ENCODE measurements at places on chromosomes 6 and 20.

GRCh38 chr6:164167873-164168405, 753.4 kb downstream of the QKI start:
- no peak for DNase-seq

GRCh38 chr6:79152269-79152737, 74.2 kb upstream of the PHIP start:
- DNase-seq, result no peak

DNA sequence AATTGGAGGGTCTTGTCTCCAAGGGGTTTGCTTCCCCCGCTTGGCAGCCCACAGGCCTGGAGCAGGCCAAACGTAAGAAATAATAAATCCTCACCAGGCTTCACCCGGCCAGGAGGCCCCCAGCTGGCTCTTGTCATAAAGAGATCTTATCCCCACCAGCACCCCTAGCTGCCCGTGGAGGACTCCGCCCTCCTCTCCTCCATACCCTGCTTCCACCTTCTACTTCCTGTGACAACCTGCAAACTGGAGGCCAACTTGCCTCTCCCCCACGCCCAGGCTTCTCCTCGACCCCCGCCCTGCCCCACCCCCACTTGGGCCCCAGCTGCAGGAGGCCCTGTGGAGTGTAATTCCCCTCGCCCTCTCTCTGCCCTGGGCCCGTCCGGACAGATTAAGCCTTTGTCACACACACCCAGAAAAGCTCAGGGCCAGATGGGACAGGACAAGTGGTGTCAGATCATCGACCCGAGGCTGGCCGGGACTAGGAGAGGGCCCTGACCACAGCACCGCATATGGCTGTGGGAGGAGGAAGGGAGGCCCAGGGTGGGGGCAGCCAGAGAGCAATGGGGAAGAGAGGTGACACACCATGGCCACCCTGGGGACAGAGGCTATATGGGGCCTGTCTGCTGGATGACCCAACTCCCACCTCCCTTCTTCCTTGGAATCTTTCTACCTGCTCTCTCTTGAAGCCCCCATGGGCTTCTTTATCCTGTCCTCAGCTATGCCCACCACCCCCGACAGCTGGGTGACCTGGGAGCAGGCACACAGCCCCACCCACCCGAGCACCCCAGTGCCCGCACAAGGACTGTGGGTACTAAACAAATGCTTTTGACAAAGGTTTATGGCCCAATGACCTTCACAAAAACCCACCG, 3.9 kb downstream of the NOL4L start:
- no peak for DNase-seq

DNA sequence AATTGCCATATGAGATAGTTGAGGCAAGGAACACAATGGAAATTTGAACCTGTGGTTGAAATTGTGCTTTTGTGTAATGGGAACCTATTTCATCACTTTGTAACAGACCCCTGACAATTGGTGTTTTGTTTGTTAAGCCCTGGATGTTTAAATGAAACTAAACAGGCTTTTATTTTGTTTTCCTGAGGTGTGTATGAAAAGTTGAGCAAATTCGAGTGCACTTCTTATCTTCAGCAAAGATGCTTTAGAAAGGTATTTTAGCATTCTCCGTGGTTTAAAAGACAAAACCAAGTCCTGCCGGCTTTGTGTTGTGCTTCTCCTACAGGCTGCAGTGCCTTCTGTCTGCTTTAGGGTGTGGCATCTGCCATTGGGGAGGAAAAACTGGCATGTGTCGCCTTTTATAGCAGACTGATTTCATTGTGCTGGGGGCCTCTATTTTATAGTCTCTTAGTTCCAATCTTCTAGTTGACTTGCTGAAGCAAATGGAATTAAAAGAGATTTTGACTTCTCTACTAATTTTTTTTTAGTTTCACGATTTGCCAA, 2.2 kb upstream of the ARID1B start:
- DNase-seq, result no peak

DNA sequence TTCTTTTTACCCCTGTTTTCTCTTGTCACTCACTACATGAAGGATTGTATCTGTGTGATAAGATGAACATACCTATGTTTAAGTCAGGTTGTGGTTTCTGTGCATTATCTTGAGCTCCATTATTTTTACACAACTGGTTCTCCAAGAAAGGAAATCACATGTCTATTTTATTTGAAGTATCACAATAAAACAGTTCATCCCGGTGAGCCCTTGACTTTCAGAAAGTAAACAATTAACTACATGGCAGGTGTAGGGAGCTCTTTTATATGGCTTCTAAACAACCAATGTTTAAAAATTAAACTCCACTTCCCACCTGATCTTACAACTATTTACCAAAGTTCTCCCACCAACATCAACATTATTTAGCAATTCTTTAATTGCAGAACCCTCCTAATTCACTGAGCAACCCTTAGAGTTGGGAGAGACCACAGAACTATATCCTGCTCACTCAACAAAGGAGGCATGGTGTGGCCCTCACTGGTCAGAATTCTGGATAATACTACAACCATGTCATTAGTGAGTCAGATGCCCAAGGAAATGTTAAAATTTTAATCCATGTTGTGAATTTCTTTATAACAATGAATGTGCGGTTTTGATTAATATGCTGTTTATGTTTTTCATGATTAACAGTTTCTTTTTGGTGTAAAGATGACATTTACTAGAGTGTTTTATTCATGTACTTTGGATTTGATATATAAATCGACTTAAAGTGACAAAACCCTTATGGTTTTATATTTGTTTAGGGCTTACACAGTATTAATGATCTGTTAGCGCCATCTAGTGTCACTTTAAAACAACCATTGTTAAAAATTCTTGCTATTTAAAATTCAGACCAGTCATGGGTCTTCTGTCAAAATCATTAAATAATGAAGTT, 50.0 kb upstream of the SCGN start:
- no peak for DNase-seq

- no peak for DNase-seq
Observed at GRCh38 chr20:58723628-58723984, 31.0 kb downstream of the NPEPL1 start.

DNA sequence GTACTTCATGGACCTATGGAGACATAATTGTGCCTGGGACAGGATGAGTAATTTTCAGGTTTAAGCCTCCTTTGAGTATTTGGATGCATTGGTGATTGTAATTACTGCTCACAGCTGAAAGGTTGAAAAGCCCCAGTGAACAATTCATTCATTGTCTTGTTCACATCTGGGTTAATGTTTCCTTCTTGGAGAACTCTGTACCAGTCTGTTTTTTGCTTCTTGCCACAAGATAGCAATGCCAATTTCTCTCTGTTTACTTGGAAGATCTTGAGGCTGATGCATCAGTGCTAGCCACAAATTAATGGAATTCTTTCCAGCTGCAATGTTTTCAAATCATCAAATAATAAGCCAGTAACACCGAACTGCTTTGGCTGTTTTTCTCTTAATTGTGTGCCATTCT, 207.8 kb downstream of the BMP2 start:
- no peak for DNase-seq
